ENCODE measurements at places on chromosomes 2 and 18. TPM values are rescaled to one million over a fixed set of nuclear protein-coding genes. Genes with fewer than 3 reads are reported as not detected.

Gene TMEM178A
- 0.24 TPM for total RNA-seq

Gene PAX8
- 50.7 TPM for total RNA-seq

Gene NETO1
- total RNA-seq, result 8.1 TPM

Gene DYTN
- total RNA-seq, result not detected

Gene METTL5
- 68.4 TPM for total RNA-seq
